CD8-positive, alpha-beta memory T cell (primary cell): ENCODE measurements at places on chromosomes 1 and 21.

GRCh38 chr1:109240158-109241152 is 8.9 kb upstream of the CELSR2 start:
- DNase-seq, result no peak

DNA sequence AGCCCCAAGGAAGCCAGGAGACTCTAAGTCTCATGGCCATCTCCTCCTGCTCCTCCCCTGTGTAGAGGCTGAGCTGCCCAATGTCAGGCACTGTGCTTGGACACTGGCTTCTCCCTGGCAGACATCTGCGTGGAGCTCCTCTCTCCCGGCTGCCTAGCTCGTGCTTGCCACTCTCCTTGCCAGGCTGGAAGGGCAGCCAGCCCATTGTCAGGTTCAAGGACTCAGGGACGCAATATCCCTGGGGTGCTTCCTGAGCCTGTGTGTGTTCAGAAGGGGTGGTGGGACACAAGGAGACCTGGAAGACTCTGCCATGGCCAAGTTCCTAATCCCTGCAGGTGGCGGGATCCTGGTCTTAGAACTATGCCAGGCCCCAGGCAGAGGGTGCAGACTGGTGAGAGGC is 65.4 kb upstream of the PARP1 start:
- DNase-seq, result no peak

DNA sequence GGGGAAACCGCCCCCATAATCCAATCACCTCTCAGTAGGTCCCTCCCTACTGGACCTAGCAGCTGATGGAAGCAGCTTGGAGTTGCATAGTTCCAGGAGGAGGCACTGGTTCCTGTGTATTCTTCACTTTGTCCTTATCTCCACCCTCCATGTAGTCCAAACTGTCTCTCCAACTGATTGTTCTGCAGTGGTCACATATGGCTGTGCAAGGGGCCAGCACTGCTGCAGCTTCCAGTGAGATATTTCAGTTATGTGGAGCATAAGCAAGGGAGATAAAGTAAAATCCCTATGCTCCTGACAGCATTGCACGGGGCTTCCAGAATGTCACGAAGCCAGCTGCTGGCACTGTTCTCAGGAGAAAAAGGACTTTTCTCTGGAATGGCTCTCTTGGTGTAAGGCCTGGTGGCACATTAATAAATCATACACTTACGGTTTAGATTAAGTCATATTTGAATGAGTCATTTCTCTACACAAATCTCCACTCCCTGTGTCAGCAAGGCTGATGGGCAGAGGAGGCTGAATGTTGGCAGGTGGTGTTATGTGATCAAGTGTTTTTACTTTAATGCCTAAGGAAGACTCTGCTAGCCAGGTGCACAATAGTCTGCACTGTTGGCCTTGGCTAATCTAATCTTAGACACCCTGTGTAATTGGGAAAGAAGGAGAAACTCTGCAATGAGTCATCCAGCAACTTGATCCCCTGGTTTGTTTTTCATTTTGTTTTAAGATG is 93.4 kb downstream of the KCNK1 start:
- no peak for DNase-seq

DNA sequence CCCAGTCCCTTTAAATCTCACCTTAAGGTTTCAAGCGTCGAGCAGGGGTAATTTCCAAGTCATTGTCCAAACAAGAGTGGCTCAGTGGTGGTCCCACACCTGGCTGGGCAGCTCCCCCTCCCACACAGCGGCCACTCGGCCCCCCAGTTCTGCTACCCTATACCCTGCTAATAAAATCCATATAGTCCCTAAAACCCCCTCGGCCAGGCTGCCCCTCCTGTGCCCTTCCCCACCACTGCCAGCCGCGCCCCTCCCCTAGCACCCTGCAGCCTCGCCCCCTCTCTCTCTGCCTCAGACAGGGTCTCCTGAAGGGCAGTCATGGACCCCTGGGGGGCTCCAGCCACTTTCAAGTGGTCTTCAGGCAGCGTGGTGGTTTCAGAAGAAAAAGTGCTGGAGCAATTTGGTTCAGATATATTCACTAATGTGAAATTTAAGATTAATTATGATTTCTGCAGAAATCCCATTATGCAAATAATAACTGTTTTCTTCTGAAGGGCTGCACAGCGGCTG is 34.2 kb upstream of the TTC34 start:
- DNase-seq, result no peak

DNA sequence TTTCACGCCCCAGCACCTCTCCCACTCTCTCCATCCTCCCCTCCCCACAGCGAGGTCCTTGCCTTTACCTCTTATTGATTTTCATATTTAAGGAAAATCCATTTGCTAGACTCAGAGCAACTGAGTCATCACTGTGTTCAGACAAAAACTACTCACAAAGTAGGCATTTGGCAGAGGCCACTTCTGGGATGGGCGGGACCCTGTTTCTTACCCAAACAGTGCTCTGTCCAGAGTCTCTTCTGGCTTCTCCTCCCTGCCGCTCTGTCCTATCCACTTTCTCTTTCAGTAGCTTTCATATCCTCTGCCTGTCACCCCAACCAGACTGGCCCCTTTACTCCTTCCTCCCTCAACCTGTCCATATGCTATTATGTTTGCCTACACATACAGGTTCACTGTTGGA is 2.4 kb upstream of the NAV1 start:
- DNase-seq, result no peak

- no peak for DNase-seq
Measured at GRCh38 chr1:169106921-169107602, 572 bp downstream of the ATP1B1 start.
